RWPE2 (cell line): ENCODE measurements at places on chromosomes 12 and 14.

GRCh38 chr12:56517854-56518253 is 3.8 kb upstream of the RBMS2 start:
- peak overlapping the region; percentile 98 for H3K27ac ChIP-seq
- H3K4me1 ChIP-seq, result peaks cover 45% of the 10 kb centered on the region
- H3K27me3 ChIP-seq, result no peaks in the 10 kb centered on the region
- no peaks in the 10 kb centered on the region for H3K36me3 ChIP-seq
- peak; percentile 87 for DNase-seq

GRCh38 chr12:27967551-27968054 is 4.9 kb downstream of the PTHLH start:
- peak overlapping the region; percentile 58 for H3K4me3 ChIP-seq
- no peaks in the 10 kb centered on the region for H3K27me3 ChIP-seq
- peak overlapping the region; percentile 96 for H3K27ac ChIP-seq
- H3K4me1 ChIP-seq, result peaks cover 25% of the 10 kb centered on the region

- no peak overlapping the region for H3K27ac ChIP-seq
- peaks cover 3% of the 10 kb centered on the region for H3K27me3 ChIP-seq
- H3K36me3 ChIP-seq, result no peaks in the 10 kb centered on the region
- DNase-seq, result no peak
- H3K4me1 ChIP-seq, result no peaks in the 10 kb centered on the region
Measured at GRCh38 chr14:84181072-84181471, 1348.9 kb upstream of the FLRT2 start.

DNA sequence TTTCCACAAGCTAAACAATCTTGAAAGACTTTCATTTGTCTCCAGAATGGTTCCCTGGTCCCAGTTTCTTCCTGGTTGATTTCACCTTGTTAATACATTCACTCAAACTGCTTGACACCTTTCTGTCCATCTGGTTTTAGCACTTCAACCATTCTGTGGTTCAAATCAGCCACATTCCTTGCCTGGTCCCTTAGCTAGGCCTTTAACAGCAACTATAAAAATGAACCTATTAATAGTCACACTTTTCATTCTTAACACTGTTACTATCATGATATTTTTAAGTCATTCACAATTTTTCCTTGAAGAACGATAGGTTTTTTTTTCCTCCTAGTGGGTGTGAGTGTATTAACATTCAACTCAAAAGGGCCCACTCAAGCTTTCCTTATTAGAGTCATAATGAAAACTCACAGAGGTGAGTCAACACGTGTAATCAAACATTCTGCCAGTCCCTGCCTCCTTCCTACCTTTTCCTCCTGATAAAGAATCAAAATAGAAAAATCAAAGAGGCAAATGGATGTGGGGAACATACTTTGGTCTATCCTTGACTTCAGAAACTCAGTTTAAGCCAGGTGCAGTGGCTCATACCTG is 34.4 kb upstream of the CCNT1 start:
- H3K36me3 ChIP-seq, result no peaks in the 10 kb centered on the region
- no peak overlapping the region for H3K27ac ChIP-seq
- H3K27me3 ChIP-seq, result no peaks in the 10 kb centered on the region
- no peak overlapping the region for H3K4me3 ChIP-seq
- no peaks in the 10 kb centered on the region for H3K4me1 ChIP-seq

GRCh38 chr12:56661560-56661959 is 15.8 kb upstream of the ATP5F1B start:
- H3K4me1 ChIP-seq, result no peaks in the 10 kb centered on the region
- H3K27ac ChIP-seq, result peak overlapping the region; percentile 4
- DNase-seq, result no peak
- peaks cover 36% of the 10 kb centered on the region for H3K36me3 ChIP-seq
- no peak overlapping the region for H3K4me3 ChIP-seq

DNA sequence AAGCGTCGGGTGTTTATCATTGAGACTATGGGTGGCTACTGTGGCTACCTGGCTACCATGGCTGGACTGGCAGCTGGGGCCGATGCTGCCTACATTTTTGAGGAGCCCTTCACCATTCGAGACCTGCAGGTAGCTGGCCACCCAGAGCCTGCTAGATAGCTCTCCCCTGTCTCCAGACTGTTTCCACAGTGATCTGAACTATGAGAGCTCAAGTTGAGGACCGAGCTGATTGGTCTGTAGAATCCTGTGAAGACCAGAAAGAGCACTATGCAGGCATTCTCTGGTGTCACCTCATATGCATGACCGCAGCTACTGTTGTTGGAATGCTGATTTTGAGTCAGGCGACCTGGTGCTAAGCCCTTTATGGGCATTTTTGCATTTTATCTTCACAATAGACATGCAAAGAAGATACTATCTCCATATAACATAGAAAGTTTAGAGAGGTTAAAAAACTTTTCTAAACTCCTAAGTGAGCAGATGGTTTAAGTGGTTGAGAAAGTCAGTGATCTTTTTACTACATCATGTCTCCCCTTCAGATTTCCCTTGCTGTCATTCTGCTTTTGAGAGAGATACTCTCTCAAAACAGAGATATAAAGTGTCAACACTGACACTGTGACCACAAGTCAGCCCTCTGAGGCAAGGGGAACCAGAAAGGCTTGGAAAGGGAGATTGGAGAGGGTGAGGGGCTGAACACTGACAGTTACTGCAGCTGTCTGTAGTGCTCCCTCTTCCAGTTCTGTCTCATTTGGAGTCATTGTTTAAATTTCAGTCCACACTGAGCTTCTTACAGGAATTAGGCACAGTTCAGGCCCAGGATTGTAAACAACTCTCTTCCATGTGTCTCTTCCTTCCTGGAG is 14.3 kb downstream of the ASB8 start:
- H3K4me1 ChIP-seq, result no peaks in the 10 kb centered on the region
- H3K27me3 ChIP-seq, result no peaks in the 10 kb centered on the region
- no peak overlapping the region for H3K4me3 ChIP-seq
- peaks cover 71% of the 10 kb centered on the region for H3K36me3 ChIP-seq
- DNase-seq, result no peak
- H3K27ac ChIP-seq, result no peak overlapping the region

GRCh38 chr14:64891839-64892375 is 12.2 kb upstream of the SPTB start:
- H3K27ac ChIP-seq, result no peak overlapping the region
- peaks cover 3% of the 10 kb centered on the region for H3K27me3 ChIP-seq
- DNase-seq, result no peak
- no peaks in the 10 kb centered on the region for H3K36me3 ChIP-seq

DNA sequence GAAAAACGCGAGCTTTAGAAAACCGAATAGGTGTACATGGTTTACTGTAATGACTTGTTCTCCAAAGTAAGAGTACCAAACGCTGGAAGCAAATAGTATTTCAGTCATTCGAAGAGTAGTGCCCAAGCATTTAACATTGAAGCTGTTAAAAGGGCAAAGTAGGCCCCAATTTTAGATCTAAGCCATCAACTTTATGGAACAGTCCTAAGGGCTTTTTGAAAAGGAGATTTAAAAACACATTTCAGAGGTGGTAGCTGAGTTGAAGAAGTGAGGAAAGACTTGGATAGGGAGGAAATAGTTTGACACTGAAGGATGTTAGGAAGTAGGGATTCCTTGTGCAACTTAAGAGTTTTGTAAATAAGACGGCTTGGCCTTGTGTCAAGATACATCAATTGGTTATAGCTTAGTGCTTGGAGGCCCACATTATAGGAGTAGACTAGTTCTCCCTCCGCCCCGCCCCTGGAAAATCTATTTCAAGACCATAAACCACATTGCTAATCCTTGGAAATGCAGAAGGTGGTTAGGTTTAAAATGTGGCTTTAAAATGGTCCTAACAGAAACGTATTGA is 783 bp upstream of the TUBA1B start:
- no peaks in the 10 kb centered on the region for H3K4me1 ChIP-seq
- H3K27ac ChIP-seq, result peak overlapping the region; percentile 96
- H3K4me3 ChIP-seq, result peak overlapping the region; percentile 91
- DNase-seq, result no peak

DNA sequence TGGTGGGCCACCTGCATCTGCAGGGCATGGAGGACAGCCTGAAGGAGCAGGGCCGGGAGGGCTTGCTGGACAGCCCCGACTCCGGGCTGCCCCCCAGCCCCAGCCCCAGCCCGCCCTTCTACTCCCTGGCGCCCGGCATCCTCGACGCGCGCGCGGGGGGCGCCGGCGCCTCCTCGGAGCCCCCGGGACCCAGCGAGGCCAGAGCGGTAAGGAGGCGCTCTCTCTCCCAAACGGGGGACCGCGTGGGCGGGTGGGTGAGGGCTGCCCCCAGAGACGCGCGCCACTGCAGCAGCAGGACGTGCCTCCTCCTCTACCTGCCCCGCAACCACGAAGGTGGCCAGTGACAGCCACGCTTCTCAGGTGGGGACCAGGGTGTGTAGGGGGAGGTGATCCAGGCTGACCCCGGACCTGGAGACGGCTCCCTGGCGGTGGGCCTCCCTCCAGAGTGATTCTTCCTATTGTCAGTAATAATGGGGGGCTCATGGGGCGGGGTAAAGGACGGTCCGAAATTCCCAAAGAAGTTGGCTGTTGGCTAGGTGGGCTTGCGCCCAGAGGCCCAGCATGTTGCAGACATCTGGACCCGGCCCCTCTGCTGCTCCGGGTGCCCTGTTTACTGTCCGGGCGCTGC is 652 bp downstream of the RFLNA start:
- H3K27me3 ChIP-seq, result peaks cover 47% of the 10 kb centered on the region
- H3K27ac ChIP-seq, result no peak overlapping the region
- DNase-seq, result no peak

GRCh38 chr12:54386403-54387113 is 2.0 kb upstream of the ZNF385A start:
- DNase-seq, result no peak
- H3K27me3 ChIP-seq, result no peaks in the 10 kb centered on the region
- H3K4me1 ChIP-seq, result peaks cover 39% of the 10 kb centered on the region
- H3K27ac ChIP-seq, result no peak overlapping the region
